CD8-positive, alpha-beta T cell (primary cell): ENCODE measurements at places on chromosomes 2 and 18.

- no peak for DNase-seq
Measured at GRCh38 chr2:225616848-225617247, 217.3 kb downstream of the NYAP2 start.

GRCh38 chr2:200101922-200102321 lies 146.5 kb downstream of the MAIP1 start:
- DNase-seq, result no peak

- no peak for DNase-seq
Measured at GRCh38 chr18:55435592-55435991, 152.4 kb downstream of the TCF4 start.

DNA sequence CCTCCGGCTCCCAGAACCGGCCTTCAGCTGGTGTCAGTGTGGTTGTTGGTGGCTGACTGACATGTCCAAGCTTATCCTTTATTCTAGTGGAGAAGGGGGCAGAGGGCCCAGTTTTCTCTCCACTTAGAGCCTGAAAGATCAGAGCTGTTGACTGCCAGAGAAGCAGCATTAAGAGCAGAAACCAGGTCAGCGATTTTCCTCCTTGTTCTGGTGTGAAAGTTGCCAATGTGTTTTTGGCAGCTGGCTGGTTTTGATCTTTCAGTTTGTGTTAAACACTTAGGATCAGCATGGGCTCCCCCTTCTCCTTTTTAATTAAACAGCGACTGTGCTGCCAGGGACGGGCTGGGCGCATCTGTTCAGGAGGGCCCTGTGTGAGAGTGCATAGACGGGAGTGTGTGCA lies 100.9 kb downstream of the ASAP2 start:
- DNase-seq, result no peak

DNA sequence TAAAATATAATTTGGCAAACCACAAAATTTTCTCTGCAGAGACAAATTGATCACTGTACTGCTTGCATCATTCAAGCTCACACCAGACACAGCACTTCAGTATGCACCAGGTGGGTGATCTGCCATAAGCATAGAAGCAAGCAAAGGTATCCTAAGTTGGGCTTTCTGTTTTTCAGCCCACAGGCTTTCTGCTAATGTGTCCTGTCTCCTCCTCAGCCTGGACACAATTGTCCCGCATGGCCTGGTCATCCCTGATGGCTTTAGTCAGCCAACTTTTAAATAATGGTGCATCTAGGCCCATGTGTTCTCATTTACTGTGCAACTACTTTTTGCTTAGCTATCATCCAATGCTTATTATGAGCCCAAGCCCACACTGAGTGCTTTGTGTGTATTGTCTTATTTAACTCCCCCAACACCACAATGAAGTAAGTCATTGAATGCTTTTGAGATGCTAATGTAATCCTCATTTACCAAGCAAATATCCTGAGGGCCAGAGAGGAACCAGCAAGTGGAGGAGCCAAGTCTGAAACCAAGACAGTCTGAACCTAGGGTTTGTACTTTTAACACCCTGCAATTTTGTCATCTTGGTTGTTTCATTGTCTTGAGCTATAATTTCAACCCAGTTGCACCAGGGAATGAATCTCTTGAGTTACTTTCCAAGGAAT lies 111.2 kb upstream of the SETBP1 start:
- DNase-seq, result no peak

- no peak for DNase-seq
Measured at GRCh38 chr18:9663377-9663776, 44.7 kb upstream of the RAB31 start.

DNA sequence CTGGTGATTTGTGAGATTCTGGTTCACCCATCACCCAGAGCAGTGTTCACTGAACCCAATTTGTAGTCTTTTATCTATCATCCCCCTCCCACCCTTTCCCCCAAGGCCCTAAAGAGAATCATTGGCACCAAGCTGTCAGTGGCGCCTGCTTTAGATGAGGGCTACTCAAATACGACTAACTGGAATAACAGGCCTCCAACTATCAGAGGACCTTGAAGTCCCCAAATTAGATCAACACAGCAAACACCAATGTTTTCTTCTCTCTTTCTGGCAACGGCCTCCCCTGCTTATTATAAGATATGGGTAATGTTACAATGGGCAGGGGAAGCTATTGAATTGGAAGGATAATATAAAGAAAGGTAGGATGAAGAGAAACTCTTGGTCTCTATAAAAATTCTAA lies 232.3 kb downstream of the SCG2 start:
- DNase-seq, result no peak

GRCh38 chr2:197167608-197168314 lies 142.8 kb downstream of the ANKRD44 start:
- no peak for DNase-seq

DNA sequence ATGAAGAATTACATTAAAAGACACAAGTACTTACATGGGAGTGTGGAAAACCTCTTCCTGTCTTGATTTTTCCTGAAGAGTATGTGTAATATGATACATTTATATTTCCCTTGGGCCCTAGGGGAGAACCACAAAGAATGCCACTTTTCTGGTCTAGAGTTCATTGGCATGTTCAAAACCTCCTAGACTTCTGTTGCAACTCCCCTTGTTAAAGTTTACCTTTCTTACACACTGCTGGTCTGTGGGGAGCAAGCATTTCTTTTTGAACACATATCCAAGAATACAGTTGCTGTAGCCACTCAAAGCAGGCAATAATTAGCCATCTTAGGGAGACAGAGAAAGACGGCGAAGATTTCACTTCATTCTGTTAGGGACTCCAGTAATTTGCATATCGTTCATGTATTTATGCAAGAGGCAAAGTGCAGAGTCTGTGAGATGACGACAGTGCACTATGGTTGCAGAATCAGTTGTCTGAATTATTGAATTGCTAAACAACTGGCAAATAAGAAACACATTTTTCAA lies 103.5 kb downstream of the NOL4 start:
- no peak for DNase-seq

GRCh38 chr2:184308706-184309105 lies 289.6 kb upstream of the ZNF804A start:
- DNase-seq, result no peak

DNA sequence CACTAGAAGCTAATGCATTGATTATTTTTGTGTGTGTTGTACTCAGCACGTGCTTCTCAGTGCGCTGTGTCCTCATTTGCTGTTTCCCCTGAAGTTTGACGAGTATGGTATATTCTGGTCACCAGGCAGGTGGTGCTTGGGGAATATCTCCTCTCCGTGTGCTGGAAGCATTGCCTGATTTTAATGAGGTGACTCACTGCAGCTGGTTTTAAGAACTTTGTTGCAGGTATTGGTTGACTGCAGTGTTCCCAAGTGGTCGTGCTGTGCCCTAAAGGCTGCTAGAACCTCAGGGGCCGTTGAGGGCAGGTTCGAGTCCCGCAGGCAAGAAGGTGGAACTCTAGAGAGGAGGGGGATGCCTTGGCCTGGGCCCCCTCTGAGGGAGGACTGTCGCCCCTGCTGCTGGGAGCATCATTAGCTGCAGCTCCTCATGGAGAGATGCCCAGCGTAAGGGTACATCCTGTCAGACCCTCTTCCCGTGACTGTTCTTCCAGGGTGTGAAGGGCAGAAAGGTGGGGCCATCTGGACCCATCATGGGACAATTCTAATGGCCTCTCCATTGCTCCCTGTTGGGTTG lies 82.6 kb downstream of the AGAP1 start:
- DNase-seq, result no peak

- no peak for DNase-seq
Measured at GRCh38 chr2:37827911-37828511, 97.1 kb upstream of the RMDN2 start.

DNA sequence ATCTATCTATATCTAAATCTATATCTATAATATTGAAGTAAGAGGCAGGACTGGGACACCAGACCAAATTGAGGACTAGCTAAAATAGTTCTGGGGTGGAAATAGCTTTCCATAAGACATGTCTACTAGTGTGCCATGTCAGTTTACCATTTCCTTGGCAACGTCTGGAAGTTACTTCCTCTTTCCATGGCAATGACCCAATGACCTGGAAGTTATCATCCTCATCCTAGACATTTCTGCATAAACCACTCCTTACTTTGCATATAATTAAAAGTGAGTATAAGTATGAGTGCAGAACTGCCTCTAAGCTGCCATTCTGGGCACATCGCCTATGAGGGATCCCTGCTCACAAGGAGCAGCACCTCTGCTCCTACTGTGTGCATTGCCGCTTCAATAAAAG lies 734.0 kb upstream of the GCFC2 start:
- DNase-seq, result no peak

DNA sequence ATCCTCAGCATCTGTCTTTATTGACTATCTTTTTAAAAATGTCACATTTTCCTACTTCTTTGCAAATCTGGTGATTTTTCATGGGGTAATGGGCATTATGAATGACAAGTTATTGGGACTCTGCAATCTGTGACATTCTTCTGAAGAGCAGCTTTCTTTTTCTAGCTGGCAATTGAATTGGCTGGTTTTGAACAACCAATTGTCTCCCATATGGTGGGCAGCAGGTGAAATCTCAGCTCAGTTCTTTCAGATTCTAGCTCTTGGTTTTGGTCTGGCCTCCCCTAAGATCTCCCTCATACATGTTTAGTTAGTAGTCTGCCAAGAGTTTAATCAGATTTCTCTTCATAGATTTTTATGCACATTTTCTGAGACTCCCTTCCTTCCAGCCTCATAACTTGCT lies 107.9 kb upstream of the EPB41L3 start:
- DNase-seq, result no peak

DNA sequence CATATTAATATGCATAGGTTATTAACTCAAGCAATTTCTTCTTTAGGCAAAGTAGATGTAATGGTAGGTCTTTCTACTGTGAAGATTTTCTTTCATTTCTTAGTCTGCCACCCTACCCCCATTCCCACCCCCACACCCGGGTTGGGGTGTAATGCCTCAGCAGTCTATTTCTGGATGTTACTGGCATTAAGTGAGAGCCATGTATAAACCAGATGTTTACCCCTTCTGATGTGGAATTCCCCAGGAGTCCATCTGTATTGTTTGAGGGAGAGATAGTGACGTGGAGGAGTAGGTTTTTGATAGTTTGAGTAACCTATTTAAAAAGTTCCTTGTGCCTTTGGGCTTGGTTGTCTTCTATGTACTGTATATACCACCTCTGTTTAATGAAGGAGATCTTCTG lies 11.8 kb downstream of the TDRD15 start:
- DNase-seq, result no peak

DNA sequence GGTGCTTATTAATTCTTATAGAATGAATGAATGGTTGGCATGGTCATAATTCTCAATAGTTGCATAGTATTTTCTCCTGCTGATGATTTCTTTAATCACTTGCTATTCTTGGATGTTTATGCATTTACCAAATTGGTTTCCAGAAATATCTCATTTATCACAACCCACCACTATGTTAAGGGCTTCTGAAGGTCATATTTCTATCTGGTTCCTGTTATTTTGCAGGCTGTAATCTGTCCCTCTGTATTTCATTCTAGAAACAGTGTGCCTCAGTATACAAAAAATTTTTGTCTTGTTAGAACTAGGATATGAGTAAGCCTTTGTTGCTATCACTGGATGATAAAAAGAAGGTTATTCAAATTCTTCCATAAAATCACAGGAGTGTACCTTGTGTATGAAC lies 6.1 kb upstream of the ATP8B1 start:
- no peak for DNase-seq

GRCh38 chr2:136363470-136363869 lies 245.5 kb upstream of the CXCR4 start:
- DNase-seq, result no peak

DNA sequence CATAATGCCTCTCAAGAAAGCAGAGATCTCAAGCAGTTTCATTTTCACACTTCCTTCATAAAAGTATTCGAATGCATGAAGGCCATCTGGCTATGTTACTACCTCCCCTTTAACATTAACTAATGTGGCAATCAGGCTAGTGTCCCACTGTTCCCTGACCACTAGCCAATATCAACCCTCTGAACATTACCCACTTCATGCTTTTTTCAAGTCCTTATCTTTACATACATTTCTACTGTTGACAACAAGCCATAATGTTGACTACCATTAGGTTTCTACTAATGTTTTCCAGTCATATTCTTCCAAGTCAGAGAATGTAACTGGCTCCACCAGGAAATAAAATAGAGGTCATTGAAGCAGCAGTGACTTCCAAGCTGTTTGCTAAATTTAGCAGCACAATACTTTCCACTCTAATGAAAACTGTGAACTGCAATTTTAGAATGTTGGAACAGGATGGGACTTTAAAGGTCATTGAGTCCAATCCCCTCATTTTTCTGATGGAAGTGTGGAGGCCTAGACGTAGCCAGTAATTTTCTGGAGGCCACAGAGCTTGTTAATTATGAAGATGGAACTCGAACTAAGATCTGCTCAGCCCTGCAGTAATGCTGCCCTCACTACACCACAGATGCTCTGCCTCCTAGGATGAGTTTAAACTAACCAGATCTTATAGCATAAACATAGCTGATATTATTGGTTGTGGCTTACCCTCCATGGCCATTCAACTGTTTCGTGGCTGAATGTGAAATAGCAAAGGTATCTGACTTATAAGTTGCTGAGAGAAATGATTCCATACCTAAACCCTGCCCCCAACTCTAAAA lies 630 bp upstream of the PPP1R1C start:
- no peak for DNase-seq

GRCh38 chr2:128392207-128392606 lies 73.5 kb upstream of the HS6ST1 start:
- DNase-seq, result no peak

DNA sequence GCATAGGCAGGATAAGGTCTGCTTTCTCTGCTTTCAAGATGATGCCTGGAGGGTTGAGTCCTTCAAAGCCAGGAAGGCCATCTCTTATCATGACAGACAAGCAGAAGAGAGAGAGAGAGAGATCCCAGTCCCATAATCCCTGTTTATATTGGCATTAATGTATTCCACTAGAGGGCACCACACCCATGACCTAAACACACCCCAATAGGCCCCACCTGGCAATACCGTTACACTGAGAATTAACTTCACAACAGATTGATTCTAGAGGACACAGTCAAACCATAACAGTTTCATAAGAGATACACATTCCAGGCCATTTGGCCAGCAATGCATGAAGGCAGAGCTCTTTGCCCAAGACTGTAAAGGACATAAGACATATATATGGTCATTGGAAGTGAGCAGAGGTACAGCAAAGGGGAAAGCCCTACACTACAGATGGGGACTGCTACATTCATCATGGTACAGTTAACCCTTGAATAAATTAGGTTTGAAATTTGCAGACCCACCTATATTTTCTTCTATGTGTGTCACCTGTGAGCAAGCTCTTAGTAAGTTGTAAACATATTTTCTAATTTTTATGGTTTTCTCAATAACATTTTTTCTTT lies 1516.1 kb downstream of the RPIA start:
- no peak for DNase-seq

GRCh38 chr2:218863021-218863520 lies 3.5 kb downstream of the WNT6 start:
- no peak for DNase-seq

DNA sequence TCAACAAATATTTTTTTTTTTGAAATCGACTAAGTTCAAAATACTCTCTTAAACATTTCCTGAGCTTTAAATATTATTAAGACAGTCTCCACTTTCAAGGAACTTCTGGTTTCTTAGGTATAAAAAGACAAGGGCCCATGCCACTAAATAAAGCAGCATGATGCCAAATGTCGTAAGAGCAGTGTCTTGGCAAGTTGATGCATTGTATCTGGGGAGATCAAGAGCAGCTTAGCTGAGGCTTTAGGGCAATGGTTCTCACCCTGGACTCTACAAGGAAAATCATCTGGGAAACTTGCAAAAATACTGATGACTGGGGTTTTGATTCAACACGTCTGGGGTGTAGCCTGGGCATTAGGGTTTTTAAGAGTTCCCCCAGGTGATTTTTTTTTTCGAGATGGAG lies 41.3 kb downstream of the COL4A3 start:
- no peak for DNase-seq

- no peak for DNase-seq
Measured at GRCh38 chr2:43444989-43445645, 150.7 kb downstream of the THADA start.
